ENCODE measurements at places on chromosomes 13 and 19.
A peak's percentile ranks its signal among the peaks of the same experiment; 100 is the strongest.

- DNase-seq = peak; percentile 38
These were observed at the start of gene GTF3A for GRCh38 chr13:27424246-27425157. Gene GTF3A (plus strand): TSS chr13:27424619.

GRCh38 chr19:6058518-6059201, 51.6 kb downstream of the RFX2 start:
- DNase-seq = no peak

GRCh38 chr13:101611491-101612475, 159.3 kb downstream of the ITGBL1 start:
- no peak for DNase-seq

GRCh38 chr13:103961784-103962183, 895.6 kb upstream of the SLC10A2 start:
- no peak for DNase-seq

- no peak for DNase-seq
These were observed 2.3 kb downstream of the DHRS12 start for GRCh38 chr13:51801631-51802099.

GRCh38 chr13:49690133-49690994, 922 bp downstream of the EBPL start:
- no peak for DNase-seq

GRCh38 chr19:1261798-1262622, 7.1 kb upstream of the CIRBP start:
- DNase-seq = no peak

GRCh38 chr13:27523346-27524073, 73.1 kb upstream of the MTIF3 start:
- DNase-seq = no peak

DNA sequence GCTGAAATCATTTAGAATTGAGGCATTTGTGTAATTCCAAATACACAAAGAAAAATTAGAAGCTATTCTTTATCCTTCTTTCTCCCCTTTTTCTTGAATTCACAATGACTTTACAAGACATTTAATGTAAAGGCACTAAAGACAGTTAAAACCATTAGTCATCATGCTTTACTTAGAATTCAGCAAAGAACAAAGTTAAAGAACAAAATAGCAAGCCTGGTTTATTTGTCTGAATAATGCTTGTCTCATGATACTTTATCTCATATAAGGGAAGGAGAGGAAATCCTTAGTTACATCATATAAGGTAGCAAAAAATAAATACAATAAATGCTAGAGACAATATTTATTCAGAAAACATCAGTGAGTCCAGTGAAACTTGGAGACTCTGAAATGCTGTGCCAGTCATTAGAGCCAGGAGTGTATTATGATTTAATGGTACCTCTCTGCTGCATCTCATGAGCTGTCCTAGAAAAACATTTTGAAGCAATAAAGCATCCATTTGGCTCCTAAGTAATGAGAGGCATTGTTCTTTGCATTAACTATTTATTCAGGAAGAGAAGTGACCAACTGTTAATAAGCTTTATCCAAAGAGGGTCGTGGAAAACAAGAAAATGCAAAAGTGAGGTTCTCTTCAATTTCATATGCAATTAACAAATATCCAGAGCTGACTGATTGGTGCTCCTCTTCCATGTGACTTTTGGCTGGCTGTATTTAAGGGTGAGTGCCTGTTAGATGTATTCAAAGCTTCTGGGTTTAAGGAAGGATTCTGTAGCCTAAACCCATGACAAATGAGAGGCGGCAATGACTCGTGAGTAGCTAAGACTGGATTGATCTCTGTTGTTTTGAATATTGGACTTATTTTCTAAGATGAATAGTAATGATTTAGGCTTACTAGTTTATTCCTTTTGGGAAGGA, 105.0 kb downstream of the DGKH start:
- no peak for DNase-seq

- DNase-seq = no peak
These were observed 34.5 kb downstream of the MYO9B start for GRCh38 chr19:17109962-17110598.

GRCh38 chr19:10112037-10112761, 706 bp downstream of the P2RY11 start:
- DNase-seq = no peak

DNA sequence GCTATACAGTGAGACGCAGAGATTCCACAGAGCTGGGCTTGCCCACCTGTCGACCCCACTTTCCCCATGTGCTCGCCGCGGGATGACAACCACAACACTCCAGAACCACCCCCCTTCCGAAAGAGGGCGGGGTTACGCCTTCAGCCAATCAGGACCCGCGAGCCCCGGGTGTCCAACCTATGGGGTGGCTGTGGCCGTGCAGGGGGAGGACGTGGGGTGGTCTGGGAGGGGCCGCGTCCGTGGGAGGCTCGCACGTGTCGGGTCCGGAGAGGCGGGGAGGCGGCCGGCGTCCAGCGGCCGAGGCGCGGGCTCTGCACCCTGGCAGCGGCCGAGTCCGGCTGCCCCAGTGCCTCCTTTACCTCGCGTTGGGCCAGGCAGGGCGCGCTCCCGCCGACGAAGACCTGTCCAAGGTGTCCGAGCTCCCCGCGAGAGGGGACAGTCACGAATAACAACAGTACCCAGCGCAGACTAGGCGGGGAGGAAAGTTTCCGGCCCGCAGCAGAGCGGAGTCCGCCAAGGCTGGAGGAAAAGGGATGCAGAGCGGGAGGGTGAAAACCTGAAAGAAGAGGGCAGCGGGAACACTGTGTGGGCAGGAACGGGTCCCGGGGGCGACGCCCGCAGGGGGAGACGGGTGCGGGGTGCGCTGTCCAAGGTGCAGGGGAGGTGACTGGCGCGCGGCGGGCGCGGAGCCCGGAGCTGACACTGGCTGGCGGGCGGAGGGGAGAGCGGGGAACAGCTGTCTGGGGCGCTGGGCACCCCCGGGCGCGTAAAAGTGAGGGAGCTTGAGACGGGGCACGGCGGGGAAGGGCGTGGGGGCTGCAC, 911 bp downstream of the ENOX1 start:
- no peak for DNase-seq

DNA sequence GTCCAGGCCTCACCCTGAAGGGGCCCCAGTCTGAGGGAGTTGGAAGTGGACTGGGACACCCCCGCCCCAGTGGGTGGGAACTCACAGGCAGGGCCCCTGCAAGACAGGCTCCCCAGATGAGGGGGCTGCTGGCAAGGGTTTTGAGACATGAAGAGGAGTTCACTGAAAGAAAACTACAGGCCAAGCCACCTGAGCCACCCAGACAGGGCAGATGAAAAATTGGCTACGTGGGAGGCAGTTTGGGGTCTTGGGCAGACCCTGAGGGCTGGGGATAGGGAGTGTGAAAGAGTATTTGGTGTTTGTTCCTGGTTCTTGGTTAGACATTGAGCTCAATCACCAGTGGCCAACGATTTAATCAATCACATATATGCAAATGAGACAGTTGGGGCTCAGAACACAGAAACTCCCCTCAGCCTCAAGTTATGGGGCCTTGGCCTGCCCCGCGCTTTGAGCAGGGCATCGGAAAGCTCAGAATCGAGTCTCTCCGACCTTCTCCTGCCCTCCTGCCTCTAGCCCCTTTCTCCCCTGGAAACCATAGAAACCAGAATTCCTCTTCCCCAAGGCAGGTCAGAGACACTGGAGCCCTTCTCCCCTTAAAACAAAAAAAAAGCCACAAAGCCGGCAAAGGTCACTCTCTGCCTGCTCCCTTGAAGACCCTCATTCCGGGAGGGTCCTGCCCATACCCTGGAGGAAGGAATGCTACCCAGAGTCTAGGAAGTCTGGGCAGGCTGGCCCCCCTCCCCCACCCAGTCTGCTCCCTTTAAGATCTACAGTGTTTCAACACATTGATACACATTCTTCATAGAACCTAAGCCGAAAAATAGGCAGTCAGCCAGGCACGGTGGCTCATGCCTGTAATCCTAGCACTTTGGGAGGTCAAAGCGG, 1.3 kb upstream of the ISYNA1 start:
- no peak for DNase-seq

DNA sequence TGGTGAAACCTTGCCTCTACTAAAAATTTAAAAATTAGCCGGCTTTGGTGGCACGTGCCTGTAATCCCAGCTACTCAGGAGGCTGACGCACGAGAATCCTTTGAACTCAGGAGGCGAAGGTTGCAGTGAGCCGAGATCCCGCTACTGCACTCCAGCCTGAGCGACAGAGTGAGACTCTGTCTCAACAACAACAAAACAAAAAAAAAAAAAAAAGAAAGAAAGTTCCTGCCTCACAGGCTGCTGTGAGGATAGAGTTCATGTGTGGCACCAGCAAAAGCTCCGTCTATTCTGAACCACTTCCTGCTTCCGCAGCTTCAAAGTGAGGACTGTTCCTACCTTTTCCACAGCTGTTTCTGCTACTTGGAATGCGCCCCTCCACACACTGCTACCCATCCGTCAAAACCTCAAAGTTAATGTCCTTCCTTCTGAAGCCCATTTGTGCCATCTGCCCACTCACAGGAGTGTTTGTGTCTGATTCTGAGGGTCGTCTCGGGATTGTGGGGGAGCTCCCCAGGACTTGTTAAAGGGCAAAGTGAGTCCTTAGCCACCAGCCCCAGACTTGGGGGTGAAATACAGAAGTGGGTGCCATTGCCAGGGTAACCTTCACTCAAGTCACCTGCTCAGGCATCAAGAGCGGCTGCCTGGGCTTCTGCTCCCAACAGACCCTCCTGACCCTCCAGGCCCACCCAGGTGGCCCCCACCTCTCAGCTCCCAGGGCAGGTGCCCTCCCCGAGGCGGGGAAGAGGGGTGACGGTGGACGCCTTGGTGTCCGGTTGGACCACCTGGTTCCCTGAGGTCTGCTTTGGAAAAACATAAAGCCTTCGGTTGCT, 2.9 kb downstream of the MFSD12 start:
- DNase-seq = no peak

DNA sequence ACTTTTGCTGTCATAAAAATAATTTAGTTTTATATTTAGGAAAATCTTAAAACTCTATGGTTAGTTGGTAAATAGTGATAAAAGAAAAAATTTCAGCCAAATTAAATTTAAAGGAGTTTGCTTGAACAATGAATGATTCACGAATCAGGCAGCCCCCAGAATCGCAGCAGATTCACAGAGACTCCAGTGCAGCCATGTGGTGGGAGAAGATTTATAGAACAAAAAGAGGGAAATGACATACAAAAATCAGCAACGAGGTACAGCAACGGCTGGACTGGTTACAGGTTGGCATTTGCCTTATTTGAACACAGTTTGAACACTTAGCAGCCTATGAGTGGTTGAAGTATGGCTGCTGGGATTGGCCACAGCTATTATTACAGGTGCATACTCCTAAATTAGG, 96.4 kb upstream of the MYCBP2 start:
- DNase-seq = no peak

DNA sequence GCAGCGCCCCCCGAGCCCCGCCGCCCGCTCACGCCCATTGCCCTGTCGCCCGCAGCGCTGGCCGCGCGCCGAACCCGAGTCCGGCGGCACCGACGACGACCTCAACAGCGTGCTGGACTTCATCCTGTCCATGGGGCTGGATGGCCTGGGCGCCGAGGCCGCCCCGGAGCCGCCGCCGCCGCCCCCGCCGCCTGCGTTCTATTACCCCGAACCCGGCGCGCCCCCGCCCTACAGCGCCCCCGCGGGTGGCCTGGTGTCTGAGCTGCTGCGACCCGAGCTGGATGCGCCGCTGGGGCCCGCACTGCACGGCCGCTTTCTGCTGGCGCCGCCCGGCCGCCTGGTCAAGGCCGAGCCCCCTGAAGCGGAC, 518 bp downstream of the KLF2 start:
- DNase-seq = no peak

- DNase-seq = no peak
These were observed 1236.8 kb upstream of the SPRY2 start for GRCh38 chr13:81577601-81578195.

- no peak for DNase-seq
These were observed at the start of gene ICAM4 for GRCh38 chr19:10286803-10287737. Gene ICAM4 (plus strand): TSS chr19:10286955. CDS start chr19:10287013, 58 bp downstream.

DNA sequence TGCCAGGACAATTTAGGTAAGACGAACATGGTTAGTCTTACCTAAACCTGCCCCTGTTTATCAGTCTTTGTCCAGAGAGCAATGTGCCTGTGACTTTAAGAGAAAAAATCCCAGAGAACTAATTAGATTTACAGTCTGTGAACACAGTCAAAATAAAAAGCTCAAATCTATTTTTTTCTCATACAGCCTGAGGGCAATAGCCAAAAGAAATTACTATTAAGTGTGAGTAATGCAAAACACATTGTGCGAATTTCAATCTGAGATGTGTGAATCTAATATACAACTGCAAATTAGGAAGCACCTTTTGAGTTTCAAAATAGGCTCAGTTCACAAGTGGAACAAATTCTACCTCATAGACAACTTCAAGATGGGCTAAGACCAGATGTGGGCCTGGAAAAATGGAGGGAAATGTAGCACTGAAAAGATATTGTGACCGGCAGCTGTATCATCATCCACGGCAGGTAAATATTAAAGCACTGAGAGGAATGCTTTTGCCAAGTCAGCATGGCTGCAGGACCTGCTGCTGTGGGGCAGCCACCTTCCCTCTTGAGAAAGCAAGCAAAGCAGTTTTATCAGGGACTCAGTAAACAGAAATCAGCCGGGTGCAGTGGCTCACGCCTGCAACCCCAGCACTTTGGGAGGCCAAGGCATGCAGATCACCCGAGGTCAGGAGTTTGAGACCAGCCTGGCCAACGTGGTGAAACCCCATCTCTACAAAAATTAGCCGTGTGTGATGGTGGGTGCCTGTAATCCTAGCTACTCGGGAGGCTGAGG, 114.8 kb downstream of the KATNAL1 start:
- DNase-seq = no peak

DNA sequence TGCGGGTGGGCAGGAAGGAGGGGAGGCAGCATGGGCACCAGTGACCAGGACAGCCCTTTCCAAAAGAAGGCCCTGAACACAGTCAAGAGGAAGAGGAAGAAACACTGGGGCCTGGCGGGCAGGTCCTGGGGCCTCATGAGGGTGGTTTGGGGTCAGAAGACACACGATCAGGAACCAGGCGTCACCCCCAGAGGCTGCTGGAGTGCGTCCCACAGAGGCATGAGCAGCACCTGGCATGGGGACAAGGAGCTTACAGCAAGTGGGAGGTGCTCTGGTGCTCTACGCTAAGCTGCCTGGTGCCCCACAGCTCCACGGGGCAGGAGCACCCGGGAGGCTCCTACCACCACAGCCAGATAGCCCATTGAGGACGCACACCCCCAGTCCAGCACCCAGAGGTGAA, 20.0 kb downstream of the ELL start:
- DNase-seq = no peak

DNA sequence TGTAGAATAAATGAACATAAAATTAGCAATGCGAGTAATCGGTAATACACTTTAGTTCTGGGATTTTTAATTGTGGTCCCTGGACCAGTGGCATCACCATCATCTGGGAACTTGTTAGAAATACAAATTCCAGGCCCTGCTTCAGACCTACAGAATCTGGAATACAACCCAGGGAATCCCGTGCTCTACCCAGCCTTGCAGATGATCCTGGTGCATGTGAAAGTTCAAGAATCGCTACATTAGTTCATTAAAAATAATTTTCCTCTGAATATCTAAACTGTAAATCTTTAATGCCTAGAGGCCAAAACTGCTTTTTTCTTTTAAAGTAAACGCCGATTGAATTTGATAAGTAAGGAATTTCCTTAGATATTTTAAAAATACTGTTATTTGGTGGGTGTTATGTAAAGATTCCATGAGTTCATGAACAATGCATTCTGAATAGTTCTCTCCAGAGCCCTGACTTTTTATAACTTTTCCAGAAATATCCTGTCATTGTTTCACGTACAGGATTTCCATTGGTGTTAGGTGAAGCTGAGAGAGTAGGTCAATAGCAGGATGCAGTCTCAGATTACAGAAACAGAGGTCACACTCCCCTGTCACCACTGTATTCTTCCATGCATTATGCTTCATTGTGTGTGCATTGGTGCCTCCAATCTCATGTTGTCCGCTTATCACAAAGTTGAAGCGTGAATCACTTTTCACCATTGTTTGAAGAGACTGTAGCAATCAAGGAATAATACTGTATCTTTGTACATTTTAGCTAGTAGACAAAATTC, 596.5 kb upstream of the KLF12 start:
- no peak for DNase-seq

GRCh38 chr19:23778566-23778965, 19.9 kb upstream of the ZNF681 start:
- DNase-seq = no peak

Measured in cortex of kidney (tissue), 1 donor.